ENCODE measurements at places on chromosomes 7 and 10. TPM values are rescaled to one million over a fixed set of nuclear protein-coding genes. Genes with fewer than 3 reads are reported as not detected.

DNA sequence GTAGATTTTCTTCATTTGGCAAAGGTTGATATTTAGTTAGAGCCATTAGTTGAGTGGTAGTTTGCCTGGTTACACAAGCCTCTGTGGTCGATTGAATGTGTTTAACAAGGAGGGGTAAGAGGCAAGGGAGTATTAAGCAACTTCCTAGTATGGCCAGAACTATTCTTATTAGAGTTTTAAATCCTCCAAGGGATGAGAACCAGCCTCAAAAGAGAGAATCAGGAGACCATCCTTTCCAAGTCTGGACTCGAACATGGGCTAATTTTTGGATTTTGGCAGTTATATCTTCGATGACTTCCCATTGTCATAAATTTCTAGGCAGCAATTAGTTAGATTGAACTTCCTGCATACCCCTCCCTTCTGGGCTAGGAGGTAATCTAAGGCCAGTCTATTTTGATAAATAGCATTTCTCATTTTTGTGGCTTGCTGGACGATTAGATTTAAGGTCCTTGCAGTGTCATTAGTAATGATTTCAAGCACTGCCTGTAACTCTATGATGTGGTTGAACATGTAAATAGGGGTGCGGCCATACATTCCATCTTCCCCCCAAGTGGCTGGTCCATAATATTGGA lies 219.5 kb upstream of the KCND2 start:
- no peak for DNase-seq

- DNase-seq = no peak
Measured at GRCh38 chr7:69708857-69709256, 110.6 kb downstream of the AUTS2 start.

DNA sequence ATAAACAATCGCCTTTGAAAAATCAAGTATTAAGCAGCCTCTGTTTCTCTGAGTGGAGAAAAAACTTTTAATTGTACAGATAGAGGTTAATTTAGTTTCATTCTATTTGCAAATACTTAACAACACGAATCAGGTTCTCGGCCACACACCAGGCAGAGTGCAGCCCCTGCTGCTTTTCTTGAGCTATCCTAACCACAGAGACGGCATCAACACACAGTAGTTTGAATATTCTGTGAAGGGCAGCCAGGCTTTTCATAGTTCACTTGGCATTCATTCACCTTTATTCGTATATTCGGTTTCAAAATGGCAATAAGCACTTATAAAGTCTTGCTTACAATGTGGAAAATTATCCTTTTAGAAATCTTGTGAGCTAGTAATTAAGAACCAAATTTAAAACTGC lies 5.7 kb downstream of the ADARB2 start:
- no peak for DNase-seq

The SPDYE5 gene
- not detected for total RNA-seq

GRCh38 chr7:159247910-159248309 lies 103.2 kb upstream of the VIPR2 start:
- DNase-seq = no peak

DNA sequence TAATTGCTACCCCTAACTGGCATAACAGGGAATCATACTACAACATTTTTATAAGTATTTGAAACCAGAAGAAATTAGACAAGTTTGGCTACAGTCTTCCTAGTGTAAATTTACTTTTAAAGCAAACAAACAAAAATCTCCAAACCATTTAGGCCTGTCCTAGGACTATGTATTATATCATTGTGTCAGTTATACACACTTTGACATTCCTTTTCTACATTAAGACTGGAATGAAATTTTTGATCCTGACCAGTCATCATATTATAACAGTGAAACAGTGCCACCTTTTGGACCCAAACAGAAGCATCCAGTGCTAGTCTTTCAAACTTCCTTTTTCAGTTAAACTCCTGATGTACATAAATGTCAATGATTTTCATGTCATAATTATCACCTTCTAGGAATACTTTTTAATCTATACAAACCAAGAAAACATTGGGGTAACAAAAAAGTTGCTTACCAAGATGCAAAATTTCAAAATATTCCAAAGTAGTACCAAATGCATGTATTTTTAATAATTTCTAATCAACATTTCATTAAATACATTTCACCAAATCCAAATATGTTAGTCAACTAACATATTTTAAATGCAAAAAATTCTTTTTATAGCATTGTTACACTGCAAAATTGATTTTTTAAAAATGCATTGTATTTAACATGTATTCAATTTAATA lies 75.7 kb downstream of the IMMP2L start:
- DNase-seq = no peak

The LLCFC1 gene
- not detected for total RNA-seq

DNA sequence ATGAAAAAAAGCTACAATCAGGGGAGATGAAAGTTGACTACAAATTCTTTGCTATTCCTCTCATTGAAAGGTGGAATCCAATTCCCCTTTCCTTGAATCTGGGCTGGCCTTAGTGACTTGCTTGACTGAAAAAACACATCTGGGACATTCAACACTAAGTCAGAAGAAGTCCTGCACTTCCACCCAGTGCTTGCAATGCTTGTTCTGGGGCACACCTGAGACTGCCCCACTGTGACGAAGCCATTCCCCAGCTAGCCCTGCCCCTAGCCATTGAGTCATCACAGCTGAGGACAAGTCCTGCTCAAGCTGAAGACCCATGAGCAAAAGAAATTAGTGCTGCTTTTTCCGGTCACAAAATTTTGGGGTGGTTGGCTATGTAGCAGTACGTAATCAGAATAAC lies 19.2 kb upstream of the GRID1 start:
- DNase-seq = no peak

The CCL24 gene
- not detected for total RNA-seq

DNA sequence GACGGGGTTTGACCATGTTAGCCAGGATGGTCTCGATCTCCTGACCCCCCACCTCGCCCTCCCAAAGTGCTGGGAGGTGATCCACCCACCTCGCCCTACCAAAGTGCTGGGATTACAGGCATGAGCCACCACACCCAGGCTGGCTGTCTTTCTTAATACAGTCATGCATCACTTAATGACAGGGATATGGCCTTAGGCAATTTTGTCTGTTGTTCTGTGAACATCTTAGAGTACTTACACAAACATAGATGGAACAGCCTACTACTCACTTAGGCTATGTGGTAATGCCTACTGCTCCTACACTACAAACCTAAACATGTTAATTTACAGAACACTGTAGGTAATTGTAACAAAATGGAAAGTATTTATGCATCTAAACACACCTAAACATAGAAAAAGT lies 106.6 kb upstream of the KCNMA1 start:
- DNase-seq = no peak

DNA sequence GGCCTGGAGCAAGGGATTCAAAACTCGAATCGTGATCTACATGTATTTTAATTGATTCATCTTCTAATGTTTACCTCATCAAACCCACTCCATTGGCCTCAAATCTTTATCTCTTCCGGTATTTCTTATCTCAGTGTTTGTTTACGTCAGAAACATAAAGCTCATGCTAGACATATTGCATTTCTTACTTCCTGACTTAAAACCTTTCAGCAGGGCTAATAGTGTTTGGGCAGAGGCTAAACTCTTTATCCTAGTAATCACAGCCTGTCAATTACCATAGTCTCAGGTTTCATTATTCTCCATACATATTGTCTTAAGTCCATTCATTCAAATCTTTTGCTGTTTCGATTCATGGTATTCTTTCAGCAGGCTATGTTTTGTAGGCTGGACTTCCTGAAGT lies 81.3 kb upstream of the AGR3 start:
- no peak for DNase-seq

DNA sequence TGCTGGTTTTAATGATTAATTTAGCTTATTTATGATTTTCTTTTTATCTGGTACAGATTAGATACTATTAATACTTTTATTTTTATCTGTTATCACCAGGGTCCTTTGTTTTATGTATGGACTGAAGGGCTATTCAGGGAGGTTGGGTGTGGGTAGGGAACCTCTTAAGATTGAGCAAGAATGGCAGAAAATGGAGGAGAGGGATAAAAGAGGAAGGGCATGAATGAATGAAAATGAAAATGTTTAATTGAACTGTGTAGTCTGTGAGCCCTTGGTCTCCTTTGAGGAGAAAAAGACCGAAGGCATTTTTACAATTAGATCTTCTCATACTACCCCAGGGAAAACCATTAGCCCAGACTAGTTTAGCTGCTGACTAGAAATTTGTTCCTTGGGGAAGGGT lies 93.1 kb downstream of the CDK14 start:
- no peak for DNase-seq

GRCh38 chr10:127245456-127245855 lies 49.1 kb upstream of the INSYN2A start:
- DNase-seq = no peak

DNA sequence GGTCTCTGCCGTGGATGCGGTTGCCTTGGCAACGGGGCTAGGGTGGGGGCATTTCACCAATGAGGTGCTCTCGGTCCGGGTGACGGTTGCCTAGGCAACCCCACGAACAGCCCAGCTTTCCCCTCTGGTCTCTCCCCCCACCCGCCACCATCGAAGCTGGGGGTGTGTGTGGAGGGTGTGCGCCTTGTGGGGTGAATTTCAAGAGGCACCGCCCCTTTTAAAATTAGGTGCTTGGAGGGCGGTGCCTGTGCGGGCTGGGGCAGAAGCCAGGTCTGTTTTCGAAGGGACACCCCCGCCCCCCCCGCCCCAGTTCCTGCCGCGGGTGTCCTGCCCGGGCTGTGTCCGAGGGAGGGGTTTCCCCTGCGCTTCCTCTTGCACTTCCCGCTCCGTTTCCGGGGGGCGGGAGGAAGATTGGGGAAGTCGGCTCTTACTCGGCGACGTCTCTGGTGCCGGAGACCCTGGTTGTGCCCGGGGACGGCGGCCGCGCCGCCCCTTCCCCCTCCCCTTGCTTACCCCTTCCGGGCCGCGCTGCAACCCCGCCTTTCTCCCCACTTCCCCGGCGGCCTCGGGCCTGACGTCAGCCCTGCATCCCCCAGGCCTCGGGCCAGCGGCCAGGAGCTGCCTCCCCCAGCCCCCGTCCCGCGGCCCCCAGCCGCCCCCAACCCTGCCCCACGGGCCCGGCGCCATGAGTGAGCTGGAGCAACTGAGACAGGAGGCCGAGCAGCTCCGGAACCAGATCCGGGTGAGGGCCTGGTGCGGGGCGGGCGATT lies 2.2 kb downstream of the GNB2 start:
- DNase-seq = peak; percentile 93

- no peak for DNase-seq
Measured at GRCh38 chr10:83542774-83543411, 596.4 kb upstream of the GHITM start.

GRCh38 chr10:110009736-110010475 lies 2.1 kb downstream of the ADD3 start:
- DNase-seq = no peak

DNA sequence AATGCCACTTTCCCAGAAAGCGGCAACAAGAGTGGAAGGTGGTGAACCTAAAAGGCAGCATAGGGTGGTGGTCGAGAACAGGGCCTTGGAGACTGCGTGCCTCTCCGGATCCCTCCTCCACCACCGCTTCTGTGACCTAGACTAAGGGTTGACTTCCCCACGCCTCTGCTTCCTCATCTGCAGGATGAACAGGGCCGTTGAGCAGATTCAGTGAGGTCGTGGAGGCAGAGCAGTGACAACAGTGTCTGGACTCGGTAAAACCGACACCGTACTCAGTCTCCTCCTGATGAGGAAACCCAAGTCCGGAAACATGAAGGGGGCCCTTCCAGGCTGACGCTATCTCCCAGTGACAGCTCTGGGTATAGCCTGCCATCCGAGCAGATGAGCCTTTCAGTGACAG lies 162.6 kb downstream of the CELF2 start:
- peak; percentile 43 for DNase-seq

The CCDC3 gene
- 3.7 TPM for total RNA-seq
